Bronchial epithelial cell (primary cell): ENCODE measurements at places on chromosomes 3 and 15.

DNA sequence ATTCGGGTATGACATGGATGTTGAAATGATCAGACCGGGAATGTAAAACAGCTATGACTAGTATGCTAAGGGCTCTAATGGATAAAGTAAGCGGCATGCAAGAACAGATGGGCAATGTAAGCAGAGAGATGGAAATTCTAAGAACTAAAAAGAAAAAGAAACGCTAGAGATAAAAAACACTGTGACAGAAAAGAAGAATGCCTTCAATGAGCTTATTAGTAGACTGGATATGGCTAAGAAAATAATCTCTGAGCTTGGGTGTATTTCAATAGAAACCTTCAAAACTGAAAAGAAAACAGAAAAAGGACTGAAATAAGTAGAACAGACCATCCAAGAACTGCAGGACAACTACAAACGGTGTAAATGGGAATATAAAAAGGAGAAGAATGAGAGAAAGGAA, 101.2 kb downstream of the HES1 start:
- no peak for DNase-seq

- DNase-seq: peak; percentile 85
These were observed 50.7 kb downstream of the FOXP1 start for GRCh38 chr3:71532639-71533395.

GRCh38 chr3:116103868-116104530, 341.3 kb downstream of the LSAMP start:
- no peak for DNase-seq

- peak; percentile 38 for DNase-seq
These were observed 19.1 kb upstream of the RBP1 start for GRCh38 chr3:139558351-139559266.

GRCh38 chr3:197394464-197395321, 96.3 kb upstream of the DLG1 start:
- peak; percentile 100 for DNase-seq

GRCh38 chr3:188686324-188686723, 485.4 kb upstream of the TPRG1 start:
- no peak for DNase-seq
